ENCODE measurements at places on chromosomes 3 and 15.

- DNase-seq, result no peak
Observed at GRCh38 chr15:67968966-67969365, 85.1 kb upstream of the PIAS1 start.

GRCh38 chr3:123694366-123695087 lies 109.7 kb upstream of the HACD2 start:
- no peak for DNase-seq

- DNase-seq, result no peak
Observed at GRCh38 chr3:143533391-143533790, 314.9 kb downstream of the SLC9A9 start.

GRCh38 chr15:94056314-94056713 lies 175.0 kb upstream of the MCTP2 start:
- DNase-seq, result no peak

DNA sequence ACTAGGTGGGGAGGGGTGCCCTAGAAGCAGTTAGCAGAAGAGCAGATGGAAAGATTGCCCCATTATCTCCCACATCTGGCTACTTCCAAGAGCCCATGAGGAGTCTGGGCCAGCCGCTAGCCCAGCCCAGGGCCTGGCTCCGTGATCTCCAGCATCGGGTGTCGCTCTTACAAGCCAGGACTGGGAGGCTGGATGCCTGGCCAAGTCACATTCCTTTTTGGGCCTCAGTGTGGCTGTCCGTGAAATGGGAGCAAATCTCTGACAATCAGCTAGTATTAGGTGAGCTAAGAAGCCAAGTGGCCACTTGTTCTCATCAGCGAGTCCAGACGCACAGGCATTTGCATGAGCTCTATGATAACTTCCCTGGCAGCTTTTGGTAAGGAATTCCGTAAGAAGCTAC lies 23.3 kb upstream of the DOCK3 start:
- no peak for DNase-seq

DNA sequence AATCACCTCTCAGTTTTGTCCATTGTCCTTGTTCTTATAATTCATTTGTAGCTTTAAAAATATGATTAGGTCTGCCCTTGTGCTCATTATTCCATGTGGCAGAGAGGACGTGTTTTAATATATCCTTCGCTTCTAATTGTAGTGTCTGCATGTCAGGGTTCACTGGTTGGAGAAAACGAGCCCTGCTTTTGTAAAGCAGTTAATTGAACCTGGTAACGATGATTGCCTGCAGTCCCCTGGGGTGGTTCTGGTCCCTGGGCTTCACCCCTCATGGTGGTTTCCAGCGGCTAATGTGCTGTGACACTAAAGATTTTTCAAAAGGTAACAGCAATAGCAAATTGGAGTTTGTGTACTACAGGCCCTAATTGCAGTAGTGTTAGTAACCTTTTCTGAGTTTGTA lies 299.6 kb downstream of the CACNA2D3 start:
- no peak for DNase-seq

DNA sequence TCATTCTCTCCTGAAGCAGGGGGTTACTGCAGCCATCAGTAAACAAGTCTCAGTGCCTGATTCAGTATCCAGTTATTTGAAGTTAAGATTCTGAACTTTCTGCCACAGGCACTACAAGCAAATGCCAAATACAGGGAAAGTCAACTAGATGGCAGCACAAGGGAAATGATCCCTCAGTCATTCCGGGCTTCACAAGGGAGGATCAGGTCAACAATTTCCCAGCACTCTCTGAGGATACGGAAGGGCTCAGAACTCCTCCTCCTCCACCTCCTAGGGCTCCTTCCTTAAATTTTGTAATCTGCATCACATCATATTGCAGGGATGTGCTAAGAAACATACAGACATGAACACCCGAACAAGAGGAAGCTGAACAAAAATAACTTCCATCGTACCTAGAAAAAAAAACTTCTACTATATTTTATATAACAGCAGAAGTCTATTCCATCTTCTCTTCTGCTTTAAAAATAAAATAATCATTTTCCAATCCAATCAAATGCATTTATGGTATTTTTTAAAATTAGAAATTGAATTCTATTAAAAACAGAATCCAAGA lies 187.1 kb downstream of the FMN1 start:
- no peak for DNase-seq

- DNase-seq, result no peak
Observed at GRCh38 chr3:43525941-43526607, 95.7 kb downstream of the ANO10 start.

- DNase-seq, result no peak
Observed at GRCh38 chr3:43176666-43177065, 70.8 kb upstream of the POMGNT2 start.

DNA sequence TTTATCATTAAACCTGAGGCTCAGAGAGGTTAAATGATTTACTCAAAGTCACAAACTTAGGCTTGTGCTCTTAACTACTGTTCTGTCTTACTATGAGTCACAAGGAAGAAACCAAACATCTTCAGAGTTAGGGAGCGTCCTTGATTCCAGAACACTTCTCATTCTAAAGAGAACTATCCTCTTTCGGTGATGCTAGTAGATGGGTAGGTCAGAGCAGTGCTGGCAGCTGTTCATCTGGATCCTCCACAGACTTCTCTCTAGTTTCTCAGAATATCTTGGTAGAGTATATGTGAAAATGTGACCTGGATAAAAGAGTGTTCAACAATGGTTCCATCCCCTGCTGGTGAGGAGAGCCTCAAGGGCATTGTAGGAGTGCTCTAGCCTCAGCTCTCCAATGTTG lies 3.3 kb downstream of the ARL6IP5 start:
- no peak for DNase-seq

DNA sequence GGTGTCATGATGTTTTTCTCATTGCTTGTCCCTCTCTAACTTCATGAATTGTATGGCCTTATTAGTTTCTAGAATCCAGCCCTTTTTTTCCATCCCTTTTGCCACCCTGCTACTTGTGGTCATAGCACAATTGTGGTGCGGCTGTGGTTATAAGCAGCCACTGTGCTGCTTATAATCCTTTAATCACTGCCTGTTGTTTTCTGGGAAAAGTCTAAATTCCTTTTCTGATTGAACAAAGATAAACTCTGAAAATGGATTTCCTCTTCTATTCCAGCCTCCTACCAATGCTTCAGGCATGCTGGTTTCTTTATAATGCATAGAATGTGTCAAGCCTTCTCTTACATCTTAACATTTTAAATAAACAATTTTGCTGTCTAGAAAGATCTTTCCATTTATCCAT lies 319.5 kb downstream of the C3orf38 start:
- no peak for DNase-seq

DNA sequence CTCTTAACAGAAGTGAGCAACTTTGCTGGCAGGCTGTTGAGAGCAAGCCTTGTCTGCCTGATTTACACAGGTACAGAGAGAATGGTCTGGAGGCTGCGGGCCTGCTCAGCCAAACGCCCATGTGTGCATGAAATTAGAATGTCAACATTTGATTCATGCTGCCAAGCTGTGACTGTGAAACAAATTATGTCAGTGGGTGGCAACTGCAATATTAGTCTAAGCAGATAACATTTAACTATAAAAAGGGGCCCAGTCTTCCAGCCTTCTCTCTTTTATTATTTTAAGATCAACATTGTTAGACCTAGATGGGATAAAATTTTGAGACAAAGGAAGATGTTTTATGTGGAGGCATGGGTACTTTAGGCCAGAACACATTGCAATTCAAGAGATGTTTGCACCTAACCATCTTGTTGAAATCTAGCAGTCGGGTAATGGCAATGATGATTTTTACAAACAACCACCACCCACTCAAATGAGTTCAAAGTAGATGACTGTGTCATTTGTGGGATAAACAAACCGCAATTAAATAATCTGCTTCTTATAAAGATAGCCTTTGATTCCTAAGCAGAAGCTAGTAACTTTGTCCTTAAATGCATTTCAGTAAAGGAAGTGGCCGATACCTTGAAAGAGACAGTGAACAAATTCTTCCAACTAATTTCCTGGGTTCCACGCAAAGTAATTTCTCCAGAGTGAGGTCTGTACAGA lies 70.2 kb downstream of the FOXB1 start:
- no peak for DNase-seq

DNA sequence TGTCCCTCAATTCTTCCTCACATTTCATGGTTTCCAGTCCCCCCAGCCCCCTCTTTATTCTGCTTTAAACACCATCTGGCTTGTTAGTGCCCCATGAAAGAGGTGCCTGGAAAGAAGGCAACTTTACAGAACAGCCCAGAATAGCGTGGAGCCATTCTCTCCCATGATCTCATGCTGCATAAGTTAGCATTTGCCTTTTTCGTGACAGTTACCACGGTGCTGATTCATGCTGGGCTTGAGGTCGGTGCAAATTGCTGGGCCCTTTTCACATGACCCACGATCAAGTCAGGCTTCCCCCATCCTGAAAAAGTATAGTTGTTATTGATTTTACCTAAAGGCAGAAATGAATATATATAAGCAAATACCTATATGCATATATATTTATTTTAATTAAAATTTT lies 29.6 kb downstream of the SQOR start:
- DNase-seq, result no peak

GRCh38 chr3:89806166-89806565 lies 698.7 kb downstream of the EPHA3 start:
- no peak for DNase-seq

DNA sequence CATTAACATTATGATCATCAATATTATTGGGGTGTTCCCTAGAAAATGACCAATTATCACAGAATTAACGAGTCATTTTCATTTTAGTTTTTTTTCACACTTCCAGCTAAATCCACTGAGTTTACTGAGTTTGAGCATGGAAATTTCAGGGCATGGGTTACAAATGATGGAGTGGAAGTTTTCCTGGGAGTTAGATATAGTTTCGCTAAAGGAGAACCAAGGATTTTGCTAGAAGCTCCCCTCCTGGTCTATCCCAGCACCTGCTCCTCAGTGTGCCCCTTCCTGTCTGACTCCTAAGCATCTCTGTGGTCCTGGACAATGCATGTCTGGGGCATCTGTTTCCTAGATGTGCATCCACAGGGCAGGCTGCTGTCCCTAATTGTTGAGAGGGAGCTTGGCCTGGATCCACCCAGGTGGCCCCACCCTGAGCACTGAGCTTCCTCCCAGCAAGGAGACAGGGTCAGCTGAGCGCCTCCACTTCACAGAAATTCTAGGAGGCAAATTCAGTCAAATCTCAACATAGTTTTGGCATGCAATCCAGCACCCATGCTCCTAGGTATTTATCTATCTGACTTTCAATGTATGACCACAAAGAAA lies 102.3 kb upstream of the GOLGA6L6 start:
- no peak for DNase-seq

DNA sequence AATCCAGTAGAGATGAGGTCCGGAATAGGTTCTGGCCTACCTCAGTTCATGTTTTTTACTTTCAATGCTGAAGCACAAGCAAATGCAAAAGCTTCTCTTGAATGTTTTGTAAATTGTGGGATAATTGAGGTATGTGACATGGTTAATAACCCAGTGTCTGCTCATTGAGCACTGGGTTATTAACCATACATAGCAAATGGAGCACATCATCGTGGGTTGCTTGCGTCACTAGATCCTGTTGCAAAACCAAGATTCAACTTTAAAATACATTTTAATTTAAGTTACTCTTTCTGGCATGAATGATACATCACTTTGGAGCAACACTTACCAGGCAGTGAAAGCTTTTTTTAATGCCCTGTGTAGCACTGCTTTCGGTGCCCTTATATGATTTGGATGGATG lies 165.6 kb downstream of the IGF1R start:
- no peak for DNase-seq

- peak; percentile 25 for DNase-seq
Observed at GRCh38 chr15:65054333-65055200, 9.4 kb downstream of the SLC51B start.

- DNase-seq, result no peak
Observed at GRCh38 chr3:128991355-128991895, 2.5 kb downstream of the CFAP92 start.

GRCh38 chr3:115986555-115987207 lies 363.4 kb downstream of the GAP43 start:
- DNase-seq, result no peak

DNA sequence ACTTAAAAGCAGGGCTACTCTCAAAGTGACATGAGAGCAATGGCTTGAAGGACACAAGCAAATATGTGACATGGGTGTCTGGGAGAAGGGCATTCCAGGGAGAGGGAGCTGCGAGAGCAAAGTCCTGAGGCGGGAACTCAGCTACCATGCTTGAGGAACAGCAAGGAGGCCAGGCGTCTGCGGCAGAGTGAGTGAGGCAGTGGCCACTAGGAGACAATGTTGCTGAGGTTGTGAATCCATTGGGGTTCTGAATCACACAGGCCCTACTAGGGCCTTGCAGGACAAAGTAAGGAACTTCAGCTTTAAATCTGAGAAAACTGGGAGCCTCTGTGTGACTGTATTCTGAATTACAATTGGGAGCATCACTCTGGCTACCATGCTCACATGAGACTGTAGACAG lies 94.1 kb upstream of the PRICKLE2 start:
- no peak for DNase-seq

All from stimulated activated CD4-positive, alpha-beta T cell treated with anti-CD3 and anti-CD28 coated beads, Interleukin-1b, Interleukin-23, amount 100 ng/mL, for 1 hour (primary cell).